Upper lobe of right lung (tissue), 1 donor: ENCODE measurements at places on chromosomes 3 and 15. TPM values are rescaled to one million over a fixed set of nuclear protein-coding genes. Genes with fewer than 3 reads are reported as not detected.

DNA sequence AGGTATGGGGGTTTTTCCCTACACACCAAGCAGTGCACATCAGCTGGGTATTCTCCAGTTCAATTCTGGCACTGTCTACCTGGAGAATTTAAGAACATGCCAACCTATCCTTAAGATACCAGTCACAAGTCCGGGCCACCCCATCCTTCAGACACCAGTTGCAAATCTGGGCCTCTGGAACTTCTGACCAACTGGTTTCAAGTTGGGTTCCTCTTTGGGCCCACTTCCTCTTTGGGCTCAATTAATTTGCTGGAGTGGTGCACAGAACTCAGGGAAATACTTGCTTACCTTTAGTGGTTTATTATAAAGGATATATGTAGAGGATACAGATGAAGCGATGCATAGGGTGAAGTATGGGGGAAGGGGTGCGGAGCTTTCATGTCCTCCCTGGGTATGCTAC is 25.3 kb downstream of the GLCE start:
- H3K27me3 ChIP-seq = no peaks in the 10 kb centered on the region
- no peak for DNase-seq
- no peaks in the 10 kb centered on the region for H3K4me1 ChIP-seq
- no peak overlapping the region for H3K27ac ChIP-seq

DNA sequence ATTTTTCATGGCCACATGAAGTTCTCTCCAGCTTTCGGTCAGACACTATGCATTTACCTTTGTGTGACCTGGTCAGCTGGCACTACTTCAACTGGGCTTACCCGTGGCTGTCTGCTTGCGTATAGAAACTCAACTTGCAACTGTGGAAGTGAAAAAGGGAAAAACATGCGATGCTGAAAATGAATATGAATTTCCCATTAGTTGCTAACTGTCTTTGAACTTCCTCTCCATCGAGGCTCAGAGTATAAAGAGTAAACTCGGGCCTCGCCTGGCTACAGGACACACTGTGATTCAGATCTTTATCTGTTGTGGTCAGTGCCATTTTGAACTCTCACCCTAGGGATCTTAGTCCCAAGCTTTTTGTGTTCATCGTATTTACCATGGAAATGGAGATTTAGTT is 26.8 kb downstream of the NFKBIZ start:
- no peak overlapping the region for H3K27ac ChIP-seq
- no peaks in the 10 kb centered on the region for H3K27me3 ChIP-seq
- no peaks in the 10 kb centered on the region for H3K4me1 ChIP-seq
- H3K4me3 ChIP-seq = no peak overlapping the region
- DNase-seq = no peak

GRCh38 chr3:64354956-64355355 is 129.7 kb upstream of the PRICKLE2 start:
- DNase-seq = no peak
- peak overlapping the region; percentile 66 for H3K27ac ChIP-seq
- no peaks in the 10 kb centered on the region for H3K27me3 ChIP-seq
- no peaks in the 10 kb centered on the region for H3K36me3 ChIP-seq
- peak overlapping the region; percentile 19 for H3K4me3 ChIP-seq

GRCh38 chr3:124669470-124669869 is 60.8 kb upstream of the UMPS start:
- no peak for DNase-seq
- H3K27me3 ChIP-seq = no peaks in the 10 kb centered on the region
- peaks cover 20% of the 10 kb centered on the region for H3K36me3 ChIP-seq
- H3K4me3 ChIP-seq = no peak overlapping the region
- no peaks in the 10 kb centered on the region for H3K4me1 ChIP-seq

- no peak for DNase-seq
- no peak overlapping the region for H3K4me3 ChIP-seq
- H3K4me1 ChIP-seq = no peaks in the 10 kb centered on the region
- H3K27ac ChIP-seq = no peak overlapping the region
- H3K36me3 ChIP-seq = peaks cover 9% of the 10 kb centered on the region
- H3K27me3 ChIP-seq = no peaks in the 10 kb centered on the region
These were observed 41.4 kb downstream of the CTDSPL2 start for GRCh38 chr15:44468709-44469385.

DNA sequence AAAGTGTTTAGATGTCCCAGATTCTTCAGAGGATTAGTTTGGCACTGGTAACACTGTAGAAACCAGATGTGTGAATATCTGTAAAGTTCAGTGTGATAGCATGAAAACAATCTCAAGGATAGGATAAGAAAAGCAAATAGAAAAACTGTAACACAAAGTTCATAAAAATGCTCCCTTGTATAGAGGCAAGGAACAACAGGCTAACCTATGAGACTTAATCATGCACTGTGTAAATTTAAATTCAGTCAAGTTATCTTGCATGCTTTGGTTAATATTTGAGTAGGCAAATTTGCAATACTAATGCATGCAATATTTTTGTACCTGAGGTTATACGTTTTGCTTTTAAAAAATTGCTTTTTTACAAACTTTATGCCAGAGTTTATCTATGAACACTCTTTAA is 144.4 kb downstream of the USP13 start:
- H3K4me1 ChIP-seq = no peaks in the 10 kb centered on the region
- H3K27ac ChIP-seq = no peak overlapping the region
- no peaks in the 10 kb centered on the region for H3K27me3 ChIP-seq
- no peak for DNase-seq

DNA sequence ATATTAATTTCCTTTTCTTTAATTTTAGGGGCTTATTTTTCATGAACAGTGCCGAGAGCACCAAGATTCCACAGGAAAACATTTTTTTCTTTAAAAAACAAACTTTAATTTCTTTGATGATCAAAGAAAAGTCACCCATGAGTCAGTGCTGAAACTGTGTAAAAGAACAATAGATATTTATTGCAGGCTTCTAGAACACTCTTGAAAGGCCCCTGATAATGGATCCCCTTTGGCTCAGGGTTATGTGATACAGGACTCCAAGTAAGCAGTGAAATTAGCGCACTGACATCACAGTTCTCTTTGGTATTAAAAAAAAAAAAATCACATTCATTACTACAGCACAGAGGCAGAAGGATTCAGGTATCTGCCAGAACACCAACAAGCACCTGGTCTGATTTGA is 66.1 kb upstream of the MYZAP start:
- H3K36me3 ChIP-seq = peaks cover 4% of the 10 kb centered on the region
- DNase-seq = no peak

- H3K27me3 ChIP-seq = no peaks in the 10 kb centered on the region
- H3K36me3 ChIP-seq = no peaks in the 10 kb centered on the region
- no peak overlapping the region for H3K4me3 ChIP-seq
- no peak for DNase-seq
- H3K27ac ChIP-seq = no peak overlapping the region
These were observed 37.4 kb upstream of the AZI2 start for GRCh38 chr3:28386049-28386448.

DNA sequence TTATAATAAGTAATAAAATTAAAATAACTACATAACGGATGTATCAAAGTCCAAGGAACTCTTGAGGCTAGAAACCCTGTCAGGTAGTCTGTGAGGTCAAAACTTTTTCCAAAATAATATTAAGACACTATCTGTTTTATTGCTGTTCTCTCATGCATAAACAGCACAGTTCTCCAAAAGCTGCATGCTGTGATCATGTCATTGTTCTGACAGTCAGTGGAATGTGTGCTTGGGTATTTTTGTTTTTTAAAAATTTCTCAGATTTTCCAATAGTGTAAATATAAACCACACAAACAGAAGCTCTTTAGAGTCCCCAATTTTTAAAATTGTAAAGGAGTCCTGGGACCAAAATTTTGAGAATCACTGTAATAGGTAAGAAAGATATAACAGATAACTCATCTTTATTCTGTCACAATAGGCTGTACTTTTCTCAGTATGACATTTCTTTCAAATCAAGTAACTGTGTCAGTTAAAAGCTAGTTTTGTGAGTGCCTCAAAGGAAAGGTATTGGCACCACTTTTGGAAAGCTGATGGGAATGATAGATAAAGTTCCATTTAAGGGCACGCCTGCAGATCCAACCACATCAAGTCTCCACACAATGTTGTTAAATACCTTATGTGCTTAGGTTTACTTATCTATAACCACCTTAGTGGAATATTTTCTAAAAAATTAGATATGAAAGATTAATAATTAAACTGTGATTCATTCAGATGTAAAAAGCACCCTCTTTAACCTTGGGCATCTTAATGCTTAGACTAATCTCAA is 49.3 kb downstream of the CEP152 start:
- H3K27me3 ChIP-seq = no peaks in the 10 kb centered on the region
- DNase-seq = no peak
- H3K4me1 ChIP-seq = no peaks in the 10 kb centered on the region
- H3K27ac ChIP-seq = no peak overlapping the region
- no peaks in the 10 kb centered on the region for H3K36me3 ChIP-seq

DNA sequence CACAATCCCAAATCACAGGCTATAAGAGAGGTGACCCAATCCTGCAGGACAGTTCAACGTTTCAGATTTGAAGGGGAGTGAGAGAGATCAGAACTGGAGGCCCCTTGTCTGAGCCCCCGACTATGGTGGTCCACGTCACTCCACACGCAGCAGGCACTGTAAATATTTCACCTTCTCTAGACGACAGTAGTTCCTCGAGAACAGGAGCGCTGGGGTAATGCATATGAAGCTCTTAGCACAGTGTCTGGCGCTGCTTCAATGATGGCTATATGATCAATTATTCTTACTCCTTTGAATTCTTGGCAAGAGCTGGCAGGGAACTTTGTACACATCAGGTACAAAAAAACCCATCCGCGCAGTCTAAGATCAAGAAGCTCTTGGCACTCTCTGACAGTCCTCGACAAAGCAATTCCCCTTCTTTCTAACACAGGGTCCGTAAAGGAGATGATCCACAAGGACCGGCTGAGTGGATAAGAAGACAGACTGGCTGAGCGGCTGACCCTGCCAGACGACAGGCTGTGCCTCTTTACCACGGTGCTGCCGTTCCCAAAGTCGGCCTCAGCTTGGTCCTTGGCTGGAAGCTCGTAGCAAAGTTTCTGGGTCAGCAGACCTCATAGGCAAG is 522 bp upstream of the NRROS start:
- H3K27ac ChIP-seq = peak overlapping the region; percentile 87
- peak overlapping the region; percentile 70 for H3K4me3 ChIP-seq
- DNase-seq = no peak
- peaks cover 5% of the 10 kb centered on the region for H3K4me1 ChIP-seq

GRCh38 chr3:55725681-55726500 is 238.8 kb upstream of the WNT5A start:
- no peaks in the 10 kb centered on the region for H3K4me1 ChIP-seq
- no peak overlapping the region for H3K4me3 ChIP-seq
- H3K27ac ChIP-seq = no peak overlapping the region
- no peaks in the 10 kb centered on the region for H3K27me3 ChIP-seq
- DNase-seq = no peak

- no peaks in the 10 kb centered on the region for H3K27me3 ChIP-seq
- no peak overlapping the region for H3K27ac ChIP-seq
- no peak for DNase-seq
- peaks cover 93% of the 10 kb centered on the region for H3K36me3 ChIP-seq
- no peak overlapping the region for H3K4me3 ChIP-seq
These were observed 16.0 kb downstream of the RMDN3 start for GRCh38 chr15:40739047-40739446.

DNA sequence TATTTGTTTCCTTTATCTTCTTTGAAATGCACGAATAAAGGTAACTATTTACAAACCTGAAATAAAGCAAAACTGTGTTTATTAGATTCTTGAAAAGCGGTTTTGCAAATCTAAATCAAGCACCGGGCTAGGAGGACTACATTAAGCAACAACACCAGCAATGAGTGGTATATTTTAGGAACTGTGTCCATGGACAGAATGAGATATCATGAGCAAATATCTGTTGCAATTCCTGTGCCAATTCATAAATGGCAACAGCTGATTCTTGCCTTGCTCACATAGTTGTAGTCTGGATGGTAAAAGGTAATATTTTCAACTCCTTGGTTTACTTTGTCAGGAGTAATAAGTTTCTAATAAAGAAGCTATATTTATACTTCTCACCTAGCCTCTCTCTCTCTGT is 403.3 kb downstream of the LPP start:
- no peaks in the 10 kb centered on the region for H3K36me3 ChIP-seq
- H3K27me3 ChIP-seq = no peaks in the 10 kb centered on the region
- no peak overlapping the region for H3K4me3 ChIP-seq
- no peak for DNase-seq
- no peak overlapping the region for H3K27ac ChIP-seq

- H3K4me3 ChIP-seq = no peak overlapping the region
- no peaks in the 10 kb centered on the region for H3K27me3 ChIP-seq
- H3K36me3 ChIP-seq = peaks cover 16% of the 10 kb centered on the region
These were observed 122.4 kb downstream of the NECTIN3 start for GRCh38 chr3:111194048-111194447.

- no peak overlapping the region for H3K4me3 ChIP-seq
- peak overlapping the region; percentile 47 for H3K27ac ChIP-seq
- H3K4me1 ChIP-seq = peaks cover 20% of the 10 kb centered on the region
These were observed 92.6 kb downstream of the CHDH start for GRCh38 chr3:53753518-53754183.

DNA sequence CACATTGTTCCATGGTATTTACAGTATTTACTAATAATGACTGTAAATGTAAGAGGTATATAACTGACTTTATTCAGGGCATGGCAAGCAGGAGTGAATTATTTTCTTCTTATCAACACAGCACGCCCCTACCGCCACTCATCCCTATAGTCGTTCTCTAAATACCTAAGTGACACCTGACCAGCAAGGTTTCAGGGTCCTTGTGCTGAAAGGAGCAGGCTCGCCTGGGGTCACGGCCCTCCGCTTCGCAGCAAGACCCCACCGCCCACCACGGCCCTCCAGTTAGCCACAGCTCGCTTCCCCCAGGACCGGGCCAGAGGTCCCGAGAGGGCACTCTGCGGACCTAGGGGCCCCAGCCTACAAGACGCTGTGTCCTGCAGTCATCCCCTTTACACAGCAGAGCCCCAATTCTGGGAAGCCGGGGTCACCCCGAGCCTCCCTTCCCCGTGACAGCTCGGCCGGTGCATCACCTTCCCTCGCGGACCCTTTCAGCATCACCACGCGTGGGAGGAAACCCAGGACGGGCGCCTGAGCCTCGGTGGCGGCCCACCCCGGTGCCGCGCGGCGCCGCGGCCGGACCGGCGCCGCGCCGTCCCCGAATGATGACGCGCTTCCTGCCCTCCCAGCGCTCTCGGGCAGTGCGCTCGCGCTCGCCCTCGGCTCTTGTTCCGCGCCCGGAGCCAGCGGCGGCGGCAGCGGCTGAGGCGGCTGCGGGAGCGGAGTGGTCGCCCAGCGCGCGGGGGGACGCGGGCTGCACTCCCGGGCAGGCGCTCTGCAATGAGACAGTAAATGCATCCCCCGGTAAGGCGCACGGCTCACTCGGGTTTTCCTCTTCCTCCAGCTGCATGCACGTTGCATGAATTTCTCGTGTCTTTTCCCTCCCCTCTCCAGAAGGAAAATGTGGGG is 225.1 kb upstream of the C2CD4B start:
- H3K4me1 ChIP-seq = peaks cover 17% of the 10 kb centered on the region
- H3K27me3 ChIP-seq = no peaks in the 10 kb centered on the region
- DNase-seq = peak; percentile 88
- no peaks in the 10 kb centered on the region for H3K36me3 ChIP-seq
- peak within 1 kb of the TSS; percentile 80 for H3K27ac ChIP-seq
- peak within 1 kb of the TSS; percentile 98 for H3K4me3 ChIP-seq

- H3K4me1 ChIP-seq = peaks cover 19% of the 10 kb centered on the region
- H3K27me3 ChIP-seq = no peaks in the 10 kb centered on the region
- DNase-seq = peak; percentile 81
- H3K27ac ChIP-seq = peak overlapping the region; percentile 55
- H3K36me3 ChIP-seq = no peaks in the 10 kb centered on the region
- no peak overlapping the region for H3K4me3 ChIP-seq
These were observed 198.3 kb downstream of the OPA1 start for GRCh38 chr3:193791041-193792032.

Gene CNOT10
- 30.1 TPM for total RNA-seq

Gene CRYGS
- 3.8 TPM for total RNA-seq

Gene BTD
- 24.6 TPM for total RNA-seq

Gene ENTPD3
- total RNA-seq = 3.7 TPM

Gene GOLGA6L10
- total RNA-seq = 0.23 TPM

Gene BNC1
- 3.1 TPM for total RNA-seq

Gene ACTRT3
- total RNA-seq = 1.2 TPM

Gene GOLGA6L6
- not detected for total RNA-seq

Gene WDR49
- 1.2 TPM for total RNA-seq

Gene FANCD2
- total RNA-seq = 5.3 TPM
